NCI-H2171 (cell line): ENCODE measurements at places on chromosomes 3 and 15.

GRCh38 chr3:194311000-194311399, 40.1 kb downstream of the CPN2 start:
- no peak for DNase-seq

GRCh38 chr3:16464511-16465148, 48.9 kb downstream of the RFTN1 start:
- no peak for DNase-seq

- no peak for DNase-seq
Measured at GRCh38 chr3:143200001-143200924, 80.7 kb downstream of the CHST2 start.

- no peak for DNase-seq
Measured at GRCh38 chr3:101120039-101120438, 126.8 kb upstream of the ABI3BP start.

DNA sequence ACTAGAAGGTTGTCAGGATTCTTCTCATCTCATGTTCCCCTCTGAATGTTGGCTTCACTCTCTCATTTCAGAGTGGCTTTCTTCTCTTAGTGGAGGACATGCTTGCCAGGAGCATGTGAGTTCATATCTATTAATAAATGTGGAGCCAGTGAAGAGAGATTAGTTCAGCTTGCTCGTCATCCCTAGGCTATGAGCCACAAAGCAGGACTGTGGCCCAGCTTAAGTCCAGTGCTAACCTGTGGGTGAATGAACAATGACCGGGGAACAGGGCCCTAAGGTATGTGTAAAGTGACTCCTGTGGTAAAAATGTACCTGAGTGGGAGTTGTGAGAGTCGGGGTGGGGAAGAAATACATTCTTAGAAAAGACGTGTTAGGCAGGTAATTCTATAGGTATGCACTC, 96.9 kb upstream of the TBL1XR1 start:
- DNase-seq: no peak

DNA sequence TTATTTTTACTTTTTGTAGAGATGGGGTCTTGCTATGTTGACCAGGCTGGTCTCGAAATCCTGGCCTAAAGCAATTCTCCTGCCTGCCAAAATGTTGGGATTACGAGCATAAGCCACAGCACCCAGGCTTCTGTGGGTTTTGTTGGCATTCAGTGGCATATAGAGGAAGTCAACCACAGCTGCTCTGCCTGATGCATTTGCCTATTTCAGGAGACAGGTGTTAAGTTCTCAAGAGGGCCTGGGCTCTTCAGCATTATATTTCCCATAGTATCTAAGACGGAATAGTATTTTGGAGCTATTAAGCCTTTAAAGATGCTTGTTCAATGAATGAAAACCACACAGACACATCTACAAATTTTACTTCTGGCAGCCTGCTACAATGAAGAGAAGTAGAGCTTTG, 73.5 kb upstream of the CSPG5 start:
- DNase-seq: no peak

GRCh38 chr3:8519156-8519555, 17.5 kb downstream of the LMCD1 start:
- DNase-seq: no peak

GRCh38 chr3:148878095-148878494, 13.0 kb downstream of the CPA3 start:
- no peak for DNase-seq

DNA sequence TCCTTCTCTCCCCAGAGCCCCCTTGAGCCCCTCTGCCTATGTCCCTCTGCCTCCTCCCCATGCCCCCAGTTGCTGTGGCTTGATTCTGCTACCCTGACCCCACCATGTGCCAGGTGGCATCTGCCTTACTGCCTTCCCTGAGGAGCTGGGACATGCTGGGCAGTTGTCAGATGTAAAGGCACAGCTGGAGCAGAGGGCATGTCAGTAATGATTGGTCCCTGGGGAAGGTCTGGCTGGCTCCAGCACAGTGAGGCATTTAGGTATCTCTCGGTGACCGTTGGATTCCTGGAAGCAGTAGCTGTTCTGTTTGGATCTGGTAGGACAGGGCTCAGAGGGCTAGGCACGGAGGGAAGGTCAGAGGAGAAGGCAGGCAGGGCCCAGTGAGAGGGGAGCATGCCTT, 3.5 kb upstream of the PPCDC start:
- no peak for DNase-seq

GRCh38 chr3:113104357-113105092, 106.8 kb upstream of the BOC start:
- no peak for DNase-seq

- no peak for DNase-seq
Measured at GRCh38 chr3:124246949-124247348, 255.0 kb upstream of the ROPN1 start.

DNA sequence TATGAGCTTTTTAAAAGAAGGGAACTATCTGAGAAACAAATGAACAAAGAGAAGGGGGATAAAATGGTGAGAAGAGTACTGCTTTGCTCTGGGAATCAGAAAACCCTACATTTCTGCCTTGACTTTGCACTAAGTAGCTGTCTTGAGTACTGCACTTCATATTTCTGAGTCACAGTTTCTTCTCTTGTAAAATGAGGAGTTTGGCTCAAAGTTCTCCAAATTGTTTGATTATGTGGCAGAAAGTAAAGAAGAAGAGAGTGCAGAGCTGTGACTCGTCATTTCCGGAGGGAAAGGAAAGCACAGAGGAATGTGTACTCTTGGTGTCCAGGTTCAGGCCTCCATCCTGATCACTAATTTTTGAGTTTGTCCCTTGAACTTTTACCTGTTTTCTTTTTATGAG, 54.7 kb downstream of the TP63 start:
- no peak for DNase-seq

DNA sequence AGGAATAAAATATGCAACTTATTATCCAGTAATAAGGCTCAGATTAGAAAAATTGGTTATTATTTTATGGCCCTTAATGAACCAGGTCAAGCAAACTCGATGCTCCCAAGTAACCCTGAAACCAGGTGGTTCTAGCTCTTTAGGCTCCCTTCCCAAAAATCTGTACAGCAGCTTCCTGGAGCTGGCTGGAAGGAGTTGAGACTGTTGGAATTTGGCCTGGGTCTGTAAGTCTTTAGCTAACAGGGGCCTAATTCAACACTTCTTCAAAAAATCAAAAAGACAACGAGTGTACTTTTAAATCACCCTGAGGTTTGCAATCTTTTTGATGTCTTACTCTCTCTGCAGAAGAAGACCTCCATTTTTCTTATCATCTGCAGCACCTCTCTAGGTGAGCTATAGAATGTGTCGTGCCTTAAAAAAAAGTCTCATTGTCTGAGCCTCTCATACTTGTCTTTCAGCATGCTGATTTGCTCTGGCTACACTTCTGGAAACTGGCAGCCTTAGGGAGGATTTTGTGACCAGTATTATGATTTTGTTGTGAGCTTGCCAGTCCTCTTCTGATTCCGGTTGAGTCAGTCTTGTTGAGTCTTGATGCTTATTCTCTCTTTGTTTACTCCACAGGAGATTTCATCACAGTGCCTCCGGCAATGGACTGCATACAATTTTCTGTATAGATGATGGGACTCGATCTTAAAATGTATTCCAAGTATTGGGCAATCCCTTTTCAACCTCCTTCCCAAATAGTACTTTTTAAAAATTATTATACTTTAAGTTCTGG, 235.0 kb upstream of the KBTBD8 start:
- no peak for DNase-seq

- DNase-seq: peak; percentile 14
Measured at GRCh38 chr15:33028495-33028894, 166.0 kb downstream of the FMN1 start.

- DNase-seq: no peak
Measured at GRCh38 chr3:8530581-8530980, 29.0 kb downstream of the LMCD1 start.

DNA sequence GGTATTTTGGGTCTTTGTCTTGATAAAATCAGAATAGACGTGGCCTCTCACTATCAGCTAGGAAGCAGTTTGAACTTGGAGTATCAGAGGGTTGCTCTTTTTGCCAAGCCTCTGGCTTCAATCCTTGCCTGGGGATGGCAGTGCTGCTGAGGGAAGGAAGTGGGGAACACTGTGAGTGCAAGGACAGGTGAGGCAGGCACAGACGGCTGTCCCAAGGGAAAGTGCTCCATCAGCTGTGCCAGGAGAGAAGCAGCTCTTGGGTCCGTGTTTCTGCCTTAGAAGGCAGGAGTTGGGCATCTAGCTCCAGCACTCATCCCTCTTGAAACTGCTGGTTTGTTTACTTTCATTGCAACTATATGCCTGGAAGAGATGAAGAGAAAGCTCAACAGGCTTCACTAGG, 33.2 kb downstream of the PML start:
- peak; percentile 21 for DNase-seq
